T1000 (cell line): ENCODE measurements at places on chromosomes 2 and 18.

- no peak for DNase-seq
Measured at GRCh38 chr2:10917927-10918326, 6.2 kb downstream of the KCNF1 start.

GRCh38 chr18:22411446-22411845 is 6.3 kb downstream of the CTAGE1 start:
- DNase-seq = no peak

GRCh38 chr2:12636837-12637581 is 79.7 kb upstream of the TRIB2 start:
- DNase-seq = no peak

DNA sequence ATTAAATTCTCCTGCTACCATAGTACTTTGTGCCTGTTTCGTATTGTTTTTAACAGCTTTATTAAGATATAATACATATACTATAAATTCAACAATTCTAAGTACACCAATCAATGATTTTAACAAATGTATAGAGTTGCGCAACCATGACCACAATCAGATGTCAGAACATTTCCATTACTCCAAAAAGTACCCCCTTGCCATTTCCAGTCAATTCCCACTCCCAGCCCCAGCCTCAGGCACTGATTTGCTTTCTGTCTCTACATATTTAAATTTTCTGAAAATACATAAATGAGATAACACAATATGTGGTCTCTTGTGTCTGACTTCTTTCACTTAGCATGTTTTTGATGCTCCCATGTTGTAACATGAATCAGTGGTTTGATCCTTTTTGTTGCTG is 193.9 kb downstream of the FIGN start:
- DNase-seq = no peak

DNA sequence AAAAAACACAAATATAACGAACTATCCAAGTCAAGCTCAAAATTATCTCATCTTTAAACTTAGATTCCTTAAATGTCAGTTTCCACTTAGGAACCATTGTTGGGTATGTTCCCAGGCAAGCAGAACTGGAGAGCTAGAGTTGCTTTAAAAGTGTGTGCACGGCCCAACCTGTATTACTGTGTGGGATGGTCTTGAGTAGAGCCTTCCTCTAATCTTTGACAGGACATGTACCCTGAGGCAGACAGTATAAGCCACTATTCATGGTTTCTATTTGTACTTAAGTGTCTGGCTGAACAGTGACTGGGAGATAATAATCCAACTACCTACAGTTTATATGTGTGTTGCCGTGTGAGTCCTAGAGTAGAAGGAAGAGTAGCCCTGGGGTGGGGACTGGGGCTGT is 239.7 kb downstream of the GPD2 start:
- no peak for DNase-seq

DNA sequence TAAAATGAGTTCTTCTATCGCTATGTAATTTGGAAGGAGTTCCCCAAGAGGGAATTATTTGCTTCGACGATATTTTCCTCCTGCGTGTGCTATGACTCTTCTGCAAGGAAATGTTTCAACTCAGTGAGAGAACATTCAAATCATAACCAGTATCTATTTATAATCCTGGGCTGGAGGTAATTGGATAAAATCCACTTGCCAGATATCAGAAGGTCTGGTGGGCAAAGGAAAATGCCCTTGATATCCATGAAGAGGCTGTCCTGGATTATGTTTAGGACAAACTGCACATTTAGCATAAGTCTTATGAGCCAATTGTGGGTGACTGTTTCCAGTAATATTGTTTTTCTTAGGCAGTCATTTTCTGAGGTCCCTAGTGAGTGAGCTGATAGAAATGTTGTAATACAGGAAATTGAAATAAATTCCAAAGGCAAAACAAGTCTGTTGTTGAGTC is 17.7 kb downstream of the RPIA start:
- DNase-seq = no peak
